Stimulated activated CD4-positive, alpha-beta T cell treated with anti-CD3 and anti-CD28 coated beads, Interleukin-4, amount 100 ng/mL, for 4 hours (primary cell): ENCODE measurements at places on chromosomes 2 and 18.

GRCh38 chr2:89763254-89763580, 1071.7 kb downstream of the RPIA start:
- DNase-seq, result no peak

DNA sequence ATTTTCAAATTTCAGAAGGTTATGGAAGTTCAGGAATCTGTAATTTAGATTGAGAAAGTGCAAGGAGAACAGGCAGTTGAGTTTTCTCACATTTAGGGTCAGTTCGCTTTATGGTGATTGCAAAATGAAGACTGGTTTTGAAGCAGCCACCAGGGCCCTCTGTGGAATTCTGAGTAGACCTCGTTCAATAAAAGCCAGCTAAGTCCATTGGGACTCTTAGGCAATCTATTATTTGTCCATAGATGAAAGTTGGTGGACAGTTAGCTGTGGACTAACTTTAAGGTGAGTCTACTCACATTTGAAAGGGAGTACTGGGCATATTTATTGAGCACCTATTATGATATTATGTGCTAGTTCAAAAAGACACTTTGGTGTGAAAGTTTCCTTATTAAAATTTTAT, 266.3 kb upstream of the LINC00305 start:
- DNase-seq, result no peak

GRCh38 chr2:227406177-227407031, 18.7 kb upstream of the SCYGR1 start:
- DNase-seq, result no peak

GRCh38 chr2:204180649-204181048, 244.1 kb downstream of the ICOS start:
- no peak for DNase-seq

GRCh38 chr2:43054367-43054766, 172.0 kb downstream of the ZFP36L2 start:
- no peak for DNase-seq

- DNase-seq, result no peak
These were observed 25.7 kb downstream of the ADI1 start for GRCh38 chr2:3493615-3494007.

DNA sequence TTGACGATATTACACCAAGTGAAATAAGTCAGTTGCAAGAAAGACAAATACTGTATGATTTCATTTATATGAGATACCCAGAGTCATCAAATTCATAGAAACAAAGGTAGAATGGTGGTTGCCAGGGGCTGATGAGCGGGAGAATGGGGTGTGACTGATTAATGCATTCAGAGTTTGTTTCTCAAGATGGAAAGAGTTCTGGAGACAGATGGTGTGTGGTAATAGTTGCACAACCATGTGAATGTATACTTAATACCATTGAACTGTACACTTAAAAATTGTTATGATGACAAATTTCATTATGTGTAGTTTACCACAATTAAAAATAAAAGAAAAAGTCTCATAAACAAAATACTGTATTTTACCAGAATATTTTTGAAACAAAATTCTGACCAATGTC, 117.3 kb downstream of the PIGN start:
- DNase-seq, result no peak

DNA sequence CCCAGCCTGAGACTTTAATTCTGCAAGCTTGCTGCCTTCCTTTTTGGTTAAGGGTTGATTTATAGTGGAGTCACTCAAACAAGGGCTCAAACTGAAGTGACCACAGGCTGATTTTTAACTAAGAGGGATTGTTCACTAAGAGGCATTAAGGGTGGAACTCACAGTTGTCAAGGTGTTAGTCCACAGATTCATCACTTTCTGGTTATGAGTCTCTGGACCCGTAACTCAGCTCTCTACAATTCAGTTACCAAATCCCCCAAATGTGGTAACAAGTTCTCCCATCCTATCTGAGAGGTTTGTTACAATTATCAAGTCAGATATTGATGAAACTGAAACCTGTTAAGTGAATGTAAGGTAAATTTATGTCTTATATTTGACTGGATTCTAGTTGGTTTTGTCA, 185.9 kb upstream of the KLHL14 start:
- no peak for DNase-seq

- DNase-seq, result no peak
These were observed 3.7 kb downstream of the ETAA1 start for GRCh38 chr2:67400560-67401485.

DNA sequence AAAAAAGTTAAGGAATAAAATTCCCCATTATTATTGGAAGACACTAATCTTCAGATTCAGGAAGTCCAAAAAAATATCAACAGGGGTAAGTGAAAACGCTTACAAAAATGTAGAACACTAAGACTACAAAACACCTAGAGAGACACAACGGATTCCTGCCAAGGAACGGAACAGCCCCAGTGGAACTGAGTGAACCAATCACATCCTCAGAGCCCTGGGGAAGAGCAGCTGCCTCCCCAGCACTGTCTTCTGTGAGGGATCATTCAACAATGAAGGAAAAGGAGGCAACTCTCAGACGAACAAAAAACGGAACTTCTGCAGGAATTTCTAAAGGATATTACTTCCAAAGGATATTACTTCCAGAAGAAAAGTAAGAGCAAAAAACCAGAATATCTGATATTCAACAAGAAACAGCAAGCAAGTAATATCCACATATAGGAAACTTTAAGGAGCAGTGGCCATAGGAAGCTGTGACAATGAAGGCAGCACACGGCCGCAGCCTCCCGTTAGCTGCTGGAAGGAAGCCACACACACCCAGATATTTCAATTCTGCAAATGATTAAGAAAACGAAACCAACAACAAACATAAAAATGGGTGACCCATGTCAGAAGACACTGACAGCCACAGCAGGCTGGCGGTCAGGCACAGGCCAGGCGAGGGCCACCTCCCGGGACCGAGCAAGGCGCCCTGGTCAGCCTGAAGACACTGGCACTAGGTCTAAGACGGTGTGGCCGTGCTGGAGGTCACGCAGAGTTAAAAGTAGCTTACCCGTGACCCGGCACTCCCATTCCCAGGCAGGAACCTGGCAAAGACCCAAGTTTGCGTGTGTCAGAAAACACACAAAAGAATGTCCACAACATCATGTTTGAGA, 81.8 kb downstream of the HDAC4 start:
- no peak for DNase-seq

- DNase-seq, result no peak
These were observed 41.5 kb downstream of the SP140 start for GRCh38 chr2:230267059-230267458.

- DNase-seq, result no peak
These were observed 465.6 kb upstream of the TRIB2 start for GRCh38 chr2:12251121-12251520.

GRCh38 chr2:85066006-85066740, 67.0 kb upstream of the TCF7L1 start:
- no peak for DNase-seq

DNA sequence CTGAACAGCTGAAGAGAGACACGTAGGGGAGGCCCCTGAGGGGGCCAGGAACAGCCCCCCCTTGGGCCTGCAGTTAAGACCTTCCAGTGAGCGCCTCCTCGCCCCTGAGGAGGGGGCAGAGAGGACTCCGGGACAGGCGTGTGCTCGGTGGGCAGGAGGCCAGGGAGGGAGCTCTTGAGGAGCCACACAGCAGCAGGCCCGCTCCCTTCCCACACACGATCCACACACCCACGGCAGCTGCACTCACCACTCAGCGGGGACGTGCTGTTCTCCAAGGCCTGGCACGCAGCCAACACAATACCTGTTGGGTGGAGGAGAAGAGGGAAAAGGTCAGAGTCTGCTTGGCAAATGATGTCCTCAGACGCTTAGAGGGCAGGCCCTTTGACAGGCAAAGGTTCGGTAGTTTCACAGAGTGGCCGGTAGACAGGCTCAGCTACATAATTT, 39.0 kb downstream of the TGFA start:
- no peak for DNase-seq

DNA sequence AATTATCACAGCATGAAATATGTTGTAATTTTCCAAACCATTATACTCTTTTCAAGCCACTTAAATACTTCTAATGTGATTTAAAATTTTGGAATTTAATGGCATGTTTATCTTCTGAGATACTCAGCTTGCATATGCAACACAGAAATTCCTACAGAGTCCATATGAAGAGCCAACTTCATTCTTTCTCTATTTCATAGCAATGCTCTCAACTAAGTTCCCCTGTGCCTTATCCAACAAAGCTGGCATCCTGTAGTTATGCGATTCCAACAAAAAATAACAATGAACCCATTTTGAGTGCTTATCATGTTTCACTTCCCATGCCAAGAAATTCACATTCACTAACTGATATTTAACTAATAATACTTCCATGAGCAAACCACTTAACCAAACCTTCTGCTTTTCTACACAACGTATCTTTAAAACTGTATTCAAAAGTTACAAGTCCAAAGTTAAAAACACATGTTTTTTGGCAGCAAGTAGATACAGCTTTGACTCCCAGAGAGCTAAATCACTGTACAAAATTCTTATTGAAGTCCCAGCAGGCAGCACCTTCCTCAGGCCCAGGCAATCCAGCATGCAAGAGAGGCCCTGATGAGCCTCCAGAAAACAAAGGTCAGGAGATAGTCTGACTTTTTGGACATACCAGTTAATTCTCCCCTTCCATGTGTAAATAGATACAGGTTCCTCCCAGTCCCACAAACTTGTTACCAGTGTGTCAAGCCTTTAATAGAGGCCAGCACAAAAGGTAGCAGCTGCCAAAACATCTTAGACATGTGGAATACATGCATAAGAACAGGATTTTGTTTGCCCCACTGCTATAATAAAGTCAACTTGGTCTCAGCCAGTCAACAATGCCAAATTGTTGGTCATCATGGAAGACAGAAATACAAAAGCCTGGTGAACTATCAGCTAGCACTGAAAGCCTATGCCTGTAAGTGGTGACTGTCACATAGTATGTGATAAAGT, 113.1 kb upstream of the WDR75 start:
- no peak for DNase-seq

GRCh38 chr2:71756280-71756906, 303.0 kb downstream of the DYSF start:
- DNase-seq, result no peak
